B cell (primary cell): ENCODE measurements at places on chromosomes 13 and 19.
A peak's percentile ranks its signal among the peaks of the same experiment; 100 is the strongest.

DNA sequence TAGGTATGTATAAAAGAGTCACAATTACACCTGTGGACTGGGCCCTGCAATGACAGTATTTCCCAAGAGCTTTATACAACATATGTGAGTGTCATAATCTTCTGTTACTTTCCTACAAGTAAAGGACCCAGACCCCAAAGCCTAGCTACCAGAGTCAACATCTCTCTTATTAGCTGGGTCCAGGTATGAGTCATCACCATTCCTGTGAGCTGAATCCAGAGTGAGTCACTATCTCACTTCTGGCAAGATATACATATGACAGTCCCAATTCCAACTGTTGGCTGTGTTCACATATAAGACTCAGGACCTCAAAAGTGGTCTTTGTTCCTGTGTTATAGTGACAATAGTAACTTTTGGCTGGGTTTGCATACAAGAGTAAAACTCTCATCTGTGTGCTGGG lies 46.7 kb downstream of the ZNF729 start:
- DNase-seq = no peak

DNA sequence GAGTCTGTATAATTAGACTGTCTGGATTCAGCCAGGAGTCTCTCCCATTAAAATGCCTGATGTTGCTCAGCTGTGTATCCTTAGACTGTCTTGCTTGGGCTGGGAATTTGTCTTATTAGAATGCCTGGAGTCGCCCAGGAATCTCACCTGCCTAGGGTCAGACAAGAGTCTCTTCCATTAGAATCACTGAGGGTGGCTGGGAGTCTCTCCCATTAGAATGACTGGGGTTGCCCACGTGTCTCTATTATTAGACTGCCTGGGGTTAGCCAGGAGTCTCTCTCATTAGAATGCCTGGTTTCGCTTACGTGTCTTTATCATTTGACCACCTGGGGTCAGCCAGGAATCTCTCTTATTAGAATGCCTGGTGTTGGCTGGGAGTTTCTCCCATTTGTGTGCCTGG lies 1450.0 kb downstream of the UQCRFS1 start:
- no peak for DNase-seq

- no peak for DNase-seq
Measured at GRCh38 chr13:106530980-106531481, 4.4 kb downstream of the EFNB2 start.

GRCh38 chr13:97485320-97485719 lies 51.4 kb downstream of the RAP2A start:
- DNase-seq = no peak

GRCh38 chr19:50994129-50994528 lies 7.3 kb downstream of the KLK8 start:
- DNase-seq = no peak

DNA sequence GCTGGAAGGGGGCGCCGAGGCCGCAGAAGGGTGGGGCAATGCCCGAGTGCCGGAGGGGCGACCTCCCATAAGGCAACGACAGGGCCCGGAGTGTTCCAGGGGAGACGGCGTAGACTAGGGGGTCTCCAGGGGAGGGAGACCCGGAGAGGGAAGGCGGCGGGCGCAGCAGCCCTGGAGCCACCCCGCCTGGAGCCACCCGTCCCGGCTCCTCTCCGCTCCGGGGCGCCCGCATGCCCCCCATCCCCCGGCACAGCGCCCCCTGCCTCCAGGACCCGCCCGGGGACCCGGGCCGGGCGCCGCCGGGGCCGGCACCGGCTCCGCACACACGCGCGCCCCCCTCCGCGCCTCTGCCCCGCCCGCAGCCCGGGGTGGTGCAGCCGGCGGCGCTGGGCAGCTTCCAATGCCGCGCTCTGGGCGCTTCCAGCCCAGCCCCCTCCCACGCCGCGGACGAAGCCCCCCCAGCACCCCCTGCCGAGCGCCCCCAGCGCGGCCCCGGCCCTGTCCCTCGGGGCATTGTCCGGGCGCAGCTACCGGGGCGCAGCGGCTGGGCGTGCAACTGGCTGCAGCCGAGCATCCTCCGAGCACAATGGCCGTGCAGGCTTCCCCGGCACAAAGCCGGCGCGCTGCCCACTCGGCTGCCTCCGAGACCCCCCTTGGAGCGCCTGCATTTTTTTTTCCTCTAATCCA lies 519 bp downstream of the PTPRS start:
- DNase-seq = no peak

- no peak for DNase-seq
Measured at GRCh38 chr13:101916108-101916774, 463.8 kb downstream of the ITGBL1 start.

DNA sequence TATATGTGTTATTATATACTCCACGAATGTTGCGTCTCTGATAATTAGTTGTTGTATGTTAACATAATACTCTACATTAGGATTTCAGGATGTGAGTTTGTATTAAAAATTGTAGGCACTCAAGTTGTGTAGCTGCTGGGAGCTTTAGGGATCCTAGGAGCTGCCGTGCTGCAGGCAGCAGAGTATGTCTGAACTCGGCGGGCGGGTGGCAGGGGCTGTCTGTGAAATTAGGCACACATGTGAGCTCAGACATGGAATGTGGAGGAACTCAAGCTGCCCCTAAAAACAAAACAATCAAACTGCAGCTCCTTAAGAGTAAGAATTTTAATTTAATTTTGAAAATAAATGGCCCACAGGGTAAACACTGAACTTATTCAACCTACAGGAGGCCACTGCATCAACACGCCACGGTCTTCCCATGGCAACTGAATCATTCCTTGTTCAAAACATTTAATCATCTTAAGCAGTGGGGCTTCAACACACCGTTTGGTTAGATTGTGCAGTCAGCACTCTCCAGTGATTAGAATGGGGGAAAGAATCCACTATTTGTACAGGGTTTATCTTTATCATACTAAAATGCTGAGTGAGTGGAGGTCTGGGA lies 22.7 kb downstream of the SERTM1 start:
- no peak for DNase-seq

DNA sequence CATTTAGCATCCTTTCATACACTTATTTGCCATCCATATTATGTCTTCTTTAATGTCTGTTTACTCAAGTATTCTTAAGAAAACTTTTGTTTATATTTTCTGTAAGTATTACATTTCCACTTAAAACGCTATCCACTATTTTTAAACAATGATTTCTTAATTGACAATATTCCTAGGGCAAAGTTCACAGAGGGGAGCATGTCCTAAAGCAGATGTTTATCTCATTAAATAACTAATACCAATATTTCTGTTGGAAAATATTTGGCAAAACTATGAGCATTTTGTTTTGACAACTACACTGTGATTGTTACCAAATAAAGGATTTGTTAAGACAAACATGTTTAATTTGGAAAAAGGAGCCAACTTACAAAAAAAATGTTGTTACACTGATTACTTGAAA lies 643.3 kb downstream of the SLITRK5 start:
- DNase-seq = no peak

DNA sequence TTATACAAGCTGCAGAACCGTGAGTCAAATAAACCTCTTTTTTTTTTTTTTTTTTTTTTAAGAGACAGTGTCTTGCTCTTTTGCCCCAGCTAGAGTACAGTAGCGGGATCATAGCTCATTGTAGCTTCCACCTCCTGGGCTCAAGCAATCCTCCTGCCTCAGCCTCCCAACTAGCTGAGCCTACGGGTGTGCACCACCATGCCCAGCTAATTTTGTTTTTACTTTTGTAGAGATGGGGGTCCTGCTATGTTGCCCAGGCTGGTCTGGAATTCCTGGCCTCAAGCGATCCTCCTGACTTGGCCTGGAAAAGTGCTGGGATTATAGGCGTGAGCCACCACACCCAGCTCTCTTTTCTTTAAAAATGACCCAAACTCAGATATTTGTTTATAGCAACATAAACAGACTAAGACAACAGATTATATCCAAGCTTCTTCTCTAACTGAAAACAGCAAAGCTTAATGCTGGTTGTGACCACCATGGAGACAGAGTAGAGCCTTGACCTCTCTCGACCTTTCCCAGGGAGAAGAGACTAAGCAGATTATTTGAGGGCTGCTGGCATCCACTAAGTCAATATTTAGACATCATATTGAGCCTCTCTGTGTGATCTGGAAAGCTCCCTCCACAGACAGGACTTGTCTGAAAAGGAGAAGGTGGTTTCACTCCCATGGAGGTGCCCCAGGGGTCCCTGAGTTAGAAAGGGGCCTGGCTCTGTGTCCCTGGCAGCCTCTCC lies 150.0 kb downstream of the KCTD15 start:
- no peak for DNase-seq

DNA sequence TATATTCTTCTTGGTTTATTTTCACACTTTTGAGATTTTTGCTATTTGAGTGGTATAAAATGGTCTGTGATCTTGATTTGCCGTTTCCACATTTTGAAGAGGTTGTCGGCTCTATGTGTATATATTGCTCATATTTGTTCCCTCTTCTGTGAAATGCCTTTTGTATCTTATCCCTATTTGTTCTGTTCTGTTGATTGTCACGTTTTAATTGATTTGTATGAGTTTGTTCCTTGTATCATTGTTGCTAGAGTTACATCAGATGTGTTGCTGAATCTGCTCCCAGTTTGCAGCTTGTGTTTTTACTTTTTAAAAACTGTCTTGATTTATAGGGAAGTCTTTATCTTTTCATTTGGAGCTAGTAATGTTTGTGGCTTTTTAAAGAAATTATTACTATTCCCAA lies 17.1 kb downstream of the USPL1 start:
- DNase-seq = no peak

DNA sequence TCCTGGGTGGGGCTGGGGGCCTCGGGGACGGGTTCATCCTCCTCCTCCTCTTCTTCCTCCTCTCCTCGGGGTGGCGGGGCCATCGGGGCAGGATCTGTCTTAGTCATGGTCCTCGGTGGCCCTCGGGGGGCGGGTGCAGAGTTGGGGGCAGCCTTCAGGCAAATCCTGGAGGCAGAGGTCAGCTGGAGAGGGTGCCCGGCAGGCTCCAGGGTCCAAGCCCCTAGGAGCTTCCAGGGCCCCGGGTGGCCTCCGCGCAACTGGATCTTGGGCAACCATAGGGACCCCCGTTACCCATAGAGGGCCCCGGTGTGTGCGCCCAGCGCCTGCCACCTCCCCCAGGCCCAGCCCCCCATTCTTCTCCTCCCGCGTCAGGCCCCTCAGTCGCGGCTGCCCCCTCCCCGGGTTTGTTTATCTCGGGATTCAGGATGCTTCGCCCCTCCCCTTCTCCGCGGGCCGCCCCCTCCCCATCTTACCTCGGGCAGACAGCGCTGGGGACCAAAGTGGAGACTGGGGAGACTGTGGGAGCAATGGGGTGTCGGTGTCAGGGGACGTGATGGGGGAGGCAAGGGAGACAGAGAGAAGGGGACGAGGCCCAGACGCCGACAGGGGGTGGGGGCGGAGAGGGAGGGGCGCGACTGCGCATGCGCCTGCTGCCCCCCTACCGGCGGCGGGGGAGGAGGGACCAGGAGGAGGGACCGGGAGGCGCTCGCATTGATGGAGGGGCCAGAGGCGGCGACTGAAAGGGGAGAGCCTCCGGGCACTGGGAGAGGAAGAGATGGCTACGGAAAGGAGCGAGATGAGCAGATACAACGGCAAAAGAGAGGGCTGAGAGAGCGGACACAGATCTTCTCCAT lies at the start of gene CLIP3:
Gene CLIP3, minus strand, starts transcription at position 623 of the 854 bp plus-strand sequence. Its CDS starts 516 bp downstream, at position 107.
- no peak for DNase-seq

- DNase-seq = no peak
Measured at GRCh38 chr13:43797869-43798268, 11.1 kb upstream of the ENOX1 start.

- DNase-seq = no peak
Measured at GRCh38 chr19:47357788-47358680, 8.9 kb downstream of the DHX34 start.

DNA sequence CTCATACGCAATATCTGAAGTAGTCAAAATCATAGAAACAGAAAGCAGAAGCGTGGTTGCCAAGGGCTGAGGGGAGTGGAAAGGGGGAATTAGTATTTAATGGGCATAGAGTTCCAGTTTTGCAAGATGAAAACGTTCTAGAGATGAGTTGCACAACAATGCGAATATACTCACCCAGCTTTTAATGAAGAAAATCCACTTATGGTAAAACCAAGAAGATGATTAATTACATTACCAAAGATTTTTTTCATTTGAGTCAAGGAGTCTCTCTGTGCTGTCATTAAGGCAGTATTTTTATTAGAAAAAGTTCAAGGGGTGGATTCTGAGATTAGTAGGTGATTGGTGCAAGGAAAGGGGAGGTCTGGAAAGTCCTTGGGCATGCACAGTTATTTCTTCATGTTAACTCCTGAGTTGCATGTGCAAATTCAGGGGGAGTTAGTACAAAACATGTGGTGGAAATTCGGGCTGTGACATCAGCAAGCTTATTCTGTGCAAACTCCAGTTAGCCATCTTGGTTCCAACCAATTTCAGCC lies 6.9 kb upstream of the CBY2 start:
- DNase-seq = no peak

DNA sequence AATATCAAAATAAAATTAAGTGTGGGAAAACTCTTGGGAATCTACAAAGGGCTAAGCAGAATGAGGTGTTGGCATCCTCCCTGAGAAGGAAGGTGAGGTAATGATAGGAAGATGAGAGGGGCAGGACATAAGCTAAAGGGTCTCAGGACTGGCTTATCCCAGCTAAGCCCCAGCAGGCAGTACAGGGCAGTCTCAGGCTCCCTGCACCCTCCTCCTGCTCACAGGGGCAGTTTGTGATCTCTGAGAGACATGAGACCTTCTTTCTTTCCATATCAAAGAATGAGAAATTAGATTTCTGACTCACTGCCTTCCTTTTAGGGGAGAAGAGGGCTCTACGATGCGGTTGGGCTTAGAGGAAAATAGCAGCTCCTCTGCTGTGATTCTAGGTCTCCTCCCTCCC lies 571.0 kb downstream of the IRS2 start:
- DNase-seq = no peak

DNA sequence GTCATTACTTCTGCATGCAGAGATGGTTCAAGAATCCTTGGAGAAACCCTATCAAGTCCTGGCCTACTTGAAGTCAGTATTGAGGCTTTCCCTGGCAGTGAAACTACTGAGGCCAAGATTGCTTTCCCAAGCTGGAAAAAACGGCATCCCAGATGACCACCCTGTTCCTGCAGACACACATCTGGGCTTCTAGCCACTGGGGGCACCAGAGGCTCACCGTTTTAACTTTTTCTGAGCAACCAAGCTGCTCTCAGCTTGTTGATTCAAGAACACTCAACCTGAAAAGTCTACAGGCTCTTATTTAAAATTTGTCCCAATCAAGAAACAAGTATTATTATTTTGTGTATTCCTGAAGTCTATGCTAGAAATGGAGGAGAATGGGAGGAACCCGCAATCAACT lies 66.6 kb downstream of the SPRYD7 start:
- DNase-seq = no peak

GRCh38 chr19:17205237-17206140 lies 9.7 kb upstream of the USE1 start:
- DNase-seq = peak; percentile 69

DNA sequence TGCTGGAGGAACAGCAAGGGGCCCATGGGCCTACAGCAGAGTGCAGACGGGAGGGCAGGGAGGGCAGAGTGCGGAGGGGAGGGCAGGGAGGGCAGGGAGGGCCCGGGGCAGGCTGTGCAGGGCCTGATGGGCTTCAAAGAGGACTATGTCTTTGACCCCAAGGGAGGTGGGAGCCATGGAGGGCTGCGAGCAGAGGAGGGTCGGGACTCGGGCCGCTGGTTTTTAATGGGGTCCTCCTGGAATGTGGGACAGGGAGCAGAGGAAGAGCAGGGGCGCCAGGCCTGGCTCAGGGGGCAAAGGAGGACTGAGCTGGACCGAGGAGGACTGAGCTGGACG lies 3.6 kb downstream of the PIP5K1C start:
- DNase-seq = no peak

- no peak for DNase-seq
Measured at GRCh38 chr13:20713751-20714150, 10.3 kb downstream of the IL17D start.
